ENCODE measurements at places on chromosomes 2 and 18.

- no peak for DNase-seq
Observed at GRCh38 chr2:234827096-234827860, 124.5 kb upstream of the SH3BP4 start.

DNA sequence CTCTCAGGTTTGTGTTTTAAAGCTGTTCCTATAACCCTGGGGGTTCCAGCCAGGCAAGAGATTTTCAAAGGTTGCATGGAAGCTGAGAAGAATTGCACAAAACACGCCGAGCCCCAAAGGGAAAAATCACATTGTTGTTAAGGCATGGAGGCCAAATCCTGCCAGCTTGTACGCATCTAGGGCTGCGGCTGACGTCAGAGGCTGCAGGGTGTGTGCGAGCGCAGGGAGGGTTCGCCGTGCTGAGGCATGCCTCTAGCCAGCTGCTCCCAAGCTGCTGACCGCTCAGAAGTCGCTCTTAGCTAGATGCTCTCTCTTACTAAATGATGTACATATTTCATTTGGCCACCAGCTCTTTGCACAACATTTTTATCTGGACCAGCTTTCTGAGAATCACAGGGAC lies 191.8 kb downstream of the LPIN1 start:
- DNase-seq, result no peak

DNA sequence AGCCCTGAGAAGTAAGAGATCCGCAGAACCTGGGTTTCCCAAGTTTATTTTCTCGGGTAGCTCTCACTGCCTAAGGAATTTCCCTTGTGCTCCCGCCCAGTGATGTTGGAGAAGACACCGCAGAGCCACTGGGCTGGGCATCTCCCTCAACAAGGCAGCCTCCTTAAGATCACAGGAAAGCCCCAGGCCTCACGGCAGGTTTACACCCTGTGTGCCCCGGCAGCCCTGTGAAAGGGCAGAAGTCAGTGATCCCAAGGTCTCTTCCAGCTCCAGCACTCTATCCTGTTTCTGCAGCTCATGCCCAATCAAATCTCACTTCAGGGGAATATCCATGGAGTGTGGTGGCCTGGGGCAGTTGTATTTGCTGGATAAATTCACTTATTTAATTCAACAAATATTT lies 66.5 kb downstream of the ACTR2 start:
- DNase-seq, result no peak

DNA sequence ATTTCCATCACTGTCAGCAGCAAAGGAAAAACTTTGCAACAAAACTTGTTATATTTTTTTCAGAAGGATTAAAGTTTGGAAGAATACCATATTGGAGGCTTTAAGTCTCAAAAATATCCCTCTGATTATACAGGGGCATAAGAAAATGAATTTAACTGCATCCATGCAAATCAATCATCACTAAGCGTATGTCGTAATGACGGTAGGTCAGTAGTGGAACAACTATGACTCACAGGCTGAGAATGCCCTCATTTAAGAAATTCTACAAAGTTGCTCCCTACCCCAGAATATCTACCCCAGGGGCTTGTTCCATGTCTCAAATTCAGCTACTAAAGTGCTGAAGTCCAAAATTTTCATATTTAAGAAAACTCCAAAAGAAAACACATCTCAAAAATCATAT lies 12.5 kb upstream of the NAB1 start:
- DNase-seq, result no peak

DNA sequence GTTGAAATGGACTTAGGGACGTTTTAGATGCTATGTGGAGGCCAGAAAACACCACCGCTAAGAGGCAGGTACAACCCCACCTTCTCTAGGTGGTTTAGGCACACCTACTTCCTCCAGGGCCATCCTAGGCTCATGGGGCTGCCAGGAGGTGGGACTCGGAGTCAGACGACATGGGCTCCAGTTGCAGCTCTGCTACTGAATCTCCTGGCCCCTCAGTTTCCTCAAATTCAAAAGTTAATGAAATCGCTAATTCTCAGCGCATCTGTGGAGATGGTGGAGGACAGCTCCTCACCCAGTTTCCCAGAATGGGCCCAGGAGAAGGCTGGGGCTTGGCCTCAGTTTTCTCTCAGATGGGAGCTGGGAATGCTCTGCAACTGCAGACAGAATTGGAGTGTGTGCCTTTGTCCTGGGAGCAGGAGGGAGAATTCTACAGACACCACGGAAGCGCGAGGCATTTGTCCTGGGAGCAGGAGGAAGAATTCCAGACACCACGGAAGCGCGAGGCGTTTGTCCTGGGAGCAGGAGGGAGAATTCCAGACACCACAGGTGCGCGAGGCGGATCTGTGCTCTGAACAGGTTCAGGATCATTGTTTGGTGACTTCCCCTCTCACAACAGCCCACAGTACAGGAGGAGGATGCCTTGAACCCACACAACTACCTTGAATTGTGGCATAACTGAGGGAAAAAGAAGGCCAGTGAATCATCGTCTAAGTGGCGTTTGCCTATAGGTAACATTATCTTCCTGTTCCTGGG lies 103.7 kb upstream of the PXDN start:
- no peak for DNase-seq

DNA sequence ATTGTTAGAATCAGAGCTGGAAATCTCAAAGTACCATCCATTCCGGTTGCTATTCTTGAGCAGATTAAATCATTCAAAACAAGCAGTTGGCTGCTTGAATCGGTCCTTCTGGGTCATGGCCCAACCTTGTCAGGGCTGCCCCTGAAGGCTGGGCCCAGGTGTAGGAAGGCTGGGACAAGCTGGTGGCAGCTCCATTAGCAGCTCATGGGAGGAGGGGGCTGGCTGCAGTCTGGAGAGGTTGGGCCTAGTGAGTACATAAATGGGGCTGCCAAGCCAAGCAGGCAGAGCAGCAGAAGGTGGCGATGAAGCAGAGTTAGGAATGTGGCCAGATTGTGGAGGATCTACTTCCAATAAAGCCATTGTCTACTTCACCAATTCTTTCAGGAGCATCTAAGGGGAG lies 81.4 kb downstream of the ADCYAP1 start:
- no peak for DNase-seq

GRCh38 chr18:70072678-70073077 lies 125.0 kb upstream of the CD226 start:
- no peak for DNase-seq

GRCh38 chr2:7010391-7011054 lies 93.3 kb downstream of the RNF144A start:
- no peak for DNase-seq

DNA sequence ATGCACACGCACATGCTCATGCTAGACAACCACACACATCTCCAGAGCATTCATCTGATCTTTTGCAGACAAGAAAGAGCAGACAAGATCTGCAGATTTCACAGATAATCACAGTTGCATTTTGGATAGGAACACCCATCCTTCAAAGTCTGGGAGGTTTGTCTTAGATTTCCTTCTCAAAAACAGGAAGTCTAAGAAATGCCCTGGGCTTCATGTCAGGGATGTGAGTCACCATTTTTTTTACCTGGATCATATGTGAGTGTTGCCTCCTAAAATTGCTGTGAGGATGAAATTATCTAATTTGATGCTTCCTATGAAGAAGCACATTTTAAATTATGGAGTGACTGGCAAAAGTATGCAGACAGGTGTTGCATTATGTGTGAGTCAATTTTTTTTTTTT lies 46.1 kb downstream of the SRD5A2 start:
- no peak for DNase-seq

DNA sequence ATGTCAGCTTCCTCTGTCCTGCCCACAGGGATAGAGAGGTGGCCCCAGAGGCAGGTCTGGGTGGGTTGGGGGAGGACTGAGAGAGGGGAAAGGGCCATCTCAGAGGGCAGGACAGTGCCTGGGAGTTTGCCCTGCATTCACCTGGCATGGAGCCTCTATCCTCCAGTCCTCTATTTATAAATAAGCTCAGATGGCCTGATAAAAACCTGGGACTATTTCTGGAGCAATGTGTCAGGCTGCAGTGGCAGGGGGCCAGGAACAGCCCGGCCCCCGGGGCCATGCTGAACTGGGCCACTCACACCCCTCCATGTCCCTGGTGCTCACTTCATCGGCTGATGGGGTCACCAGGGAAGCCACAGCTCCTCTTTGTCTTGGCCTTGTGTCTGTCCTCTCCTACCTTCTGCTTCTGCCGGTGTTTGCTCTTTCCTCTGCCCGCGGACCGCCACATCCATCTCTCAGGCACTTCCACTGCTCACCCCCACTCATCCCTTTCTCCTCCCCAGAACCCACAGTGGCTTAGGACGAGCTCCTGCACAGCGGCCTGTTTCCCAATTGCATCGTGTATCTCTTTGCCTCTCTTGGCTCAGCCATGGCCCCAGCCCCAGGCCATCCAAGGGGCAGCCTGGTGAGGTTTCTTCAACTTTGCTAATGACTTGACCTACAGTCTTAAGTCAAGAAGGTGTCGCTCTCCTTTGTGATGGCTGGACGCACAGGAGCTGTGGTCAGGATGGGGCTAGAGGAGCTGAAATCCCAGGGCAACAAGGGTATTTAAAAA lies 38.8 kb downstream of the SCTR start:
- DNase-seq, result no peak

DNA sequence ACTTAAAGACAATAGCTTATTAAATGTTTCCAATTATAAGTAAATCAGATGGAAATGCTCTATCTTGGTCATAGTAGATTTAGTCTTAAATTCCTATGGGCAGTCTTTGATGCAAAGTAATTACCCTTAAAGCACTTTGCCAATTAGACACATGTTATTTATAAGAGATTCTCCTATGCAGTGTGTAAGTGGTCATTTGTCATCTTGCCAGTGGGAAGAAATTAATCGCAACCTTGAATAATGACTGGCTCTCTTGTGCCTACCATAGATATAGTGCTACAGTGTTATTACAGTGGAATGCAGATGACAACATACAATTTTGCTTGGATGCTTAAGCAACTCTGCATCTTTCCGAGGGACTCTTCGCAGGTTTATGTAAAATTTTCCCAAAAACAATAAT lies 311.0 kb upstream of the THUMPD2 start:
- no peak for DNase-seq

GRCh38 chr2:152462779-152463178 lies 127.8 kb downstream of the FMNL2 start:
- DNase-seq, result no peak

GRCh38 chr18:9915291-9916076 lies 1.7 kb downstream of the VAPA start:
- DNase-seq, result no peak

- no peak for DNase-seq
Observed at GRCh38 chr2:241364781-241365180, 8.7 kb downstream of the FARP2 start.

- no peak for DNase-seq
Observed at GRCh38 chr2:144267239-144267638, 252.7 kb downstream of the ZEB2 start.

GRCh38 chr2:224561234-224562005 lies 23.7 kb downstream of the CUL3 start:
- no peak for DNase-seq

DNA sequence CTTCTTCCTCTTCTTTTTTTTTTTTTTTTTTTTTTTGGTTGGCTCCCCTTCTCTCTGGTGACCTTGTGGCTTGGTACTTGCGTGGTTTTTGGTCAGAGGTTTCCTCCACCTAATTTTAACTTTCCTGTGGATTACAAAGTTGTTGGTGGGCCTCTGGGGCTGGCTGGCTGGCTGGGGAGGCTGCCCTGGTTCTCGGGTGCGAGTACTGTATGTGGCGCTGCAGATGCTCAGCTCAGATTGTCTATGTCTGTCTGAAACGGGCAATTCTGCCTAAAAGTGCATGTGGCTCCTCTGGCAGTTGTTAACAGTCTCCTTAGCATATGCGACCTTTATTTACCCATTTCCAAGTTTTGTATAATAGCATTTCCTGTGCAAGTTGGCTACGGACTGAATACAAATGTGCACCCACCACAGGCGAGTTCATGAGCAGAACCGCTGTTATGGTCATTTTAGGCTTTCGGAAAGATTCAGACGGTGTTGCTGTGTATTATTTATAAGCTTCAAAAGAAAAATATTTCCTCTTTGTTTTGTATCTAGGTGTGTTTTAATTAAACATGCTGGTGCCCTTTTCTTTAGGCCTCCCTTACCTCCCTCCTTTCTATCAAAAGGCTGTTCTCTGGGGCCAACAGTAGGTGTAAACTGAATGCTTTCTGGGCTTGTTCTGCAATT lies 4.4 kb downstream of the TBR1 start:
- no peak for DNase-seq

- no peak for DNase-seq
Observed at GRCh38 chr2:123935405-123935804, 89.7 kb upstream of the CNTNAP5 start.

- no peak for DNase-seq
Observed at GRCh38 chr18:48956356-48956755, 5.6 kb upstream of the SMAD7 start.

- DNase-seq, result no peak
Observed at GRCh38 chr2:6384341-6384740, 481.4 kb downstream of the CMPK2 start.

Measured in amygdala (tissue), 56 donors.